ENCODE measurements at places on chromosomes 7 and 10. TPM values are rescaled to one million over a fixed set of nuclear protein-coding genes. Genes with fewer than 3 reads are reported as not detected.

NIPSNAP2 gene
- 87.2 TPM for total RNA-seq

TMEM176A gene
- 42.6 TPM for total RNA-seq

SYT15 gene
- total RNA-seq, result 3.8 TPM

ZWINT gene
- total RNA-seq, result 1.3 TPM

H2BK1 gene
- not detected for total RNA-seq

NRG3 gene
- total RNA-seq, result 0.33 TPM

AGAP5 gene
- 11.7 TPM for total RNA-seq

ABCB8 gene
- total RNA-seq, result 17.6 TPM

MYOZ1 gene
- 0.80 TPM for total RNA-seq

PRF1 gene
- total RNA-seq, result 2.2 TPM

MTG1 gene
- 56.4 TPM for total RNA-seq

MLXIPL gene
- total RNA-seq, result 21.3 TPM

AGR3 gene
- 37.3 TPM for total RNA-seq

SAMD9 gene
- 5.6 TPM for total RNA-seq

GSTO2 gene
- total RNA-seq, result 22.5 TPM

UTF1 gene
- total RNA-seq, result not detected

ASAH2 gene
- total RNA-seq, result 0.59 TPM

HOXA2 gene
- 0.80 TPM for total RNA-seq

TPK1 gene
- total RNA-seq, result 4.8 TPM

CYP2W1 gene
- total RNA-seq, result not detected

ACTL6B gene
- total RNA-seq, result not detected

GOT1 gene
- 15.7 TPM for total RNA-seq

ZCWPW1 gene
- total RNA-seq, result 12.6 TPM

ELFN1 gene
- total RNA-seq, result 1.3 TPM

FAM180A gene
- 5.2 TPM for total RNA-seq

UCMA gene
- not detected for total RNA-seq

PAOX gene
- total RNA-seq, result 7.5 TPM

GIMAP2 gene
- 18.2 TPM for total RNA-seq

BEND7 gene
- 9.9 TPM for total RNA-seq

CCL24 gene
- total RNA-seq, result 1.3 TPM

XRCC2 gene
- 0.98 TPM for total RNA-seq

Data from breast epithelium (tissue), 4 donors.